Foreskin fibroblast (primary cell): ENCODE measurements at places on chromosomes 3 and 15.

GRCh38 chr3:13822042-13822441, 57.8 kb downstream of the WNT7A start:
- peak; percentile 14 for DNase-seq

DNA sequence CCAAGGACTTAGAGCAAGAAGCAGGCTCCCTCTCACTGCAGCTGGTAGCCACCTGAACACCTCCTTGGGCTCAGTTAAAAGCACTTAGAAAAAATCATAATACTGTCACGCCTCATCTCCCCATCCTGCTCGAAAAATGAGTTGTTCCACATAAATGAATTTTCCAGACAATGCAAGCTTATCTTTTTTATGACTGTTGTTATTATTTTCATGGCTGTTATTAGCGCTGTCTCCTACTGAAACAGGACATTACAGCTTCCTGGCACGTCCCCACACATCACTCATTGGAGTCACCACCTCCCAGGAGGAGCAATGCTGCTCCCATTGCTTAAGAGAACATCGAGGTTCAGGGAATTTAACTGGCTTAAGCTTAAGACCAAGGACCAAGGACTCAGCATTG, 26.5 kb downstream of the CCDC33 start:
- DNase-seq = no peak

DNA sequence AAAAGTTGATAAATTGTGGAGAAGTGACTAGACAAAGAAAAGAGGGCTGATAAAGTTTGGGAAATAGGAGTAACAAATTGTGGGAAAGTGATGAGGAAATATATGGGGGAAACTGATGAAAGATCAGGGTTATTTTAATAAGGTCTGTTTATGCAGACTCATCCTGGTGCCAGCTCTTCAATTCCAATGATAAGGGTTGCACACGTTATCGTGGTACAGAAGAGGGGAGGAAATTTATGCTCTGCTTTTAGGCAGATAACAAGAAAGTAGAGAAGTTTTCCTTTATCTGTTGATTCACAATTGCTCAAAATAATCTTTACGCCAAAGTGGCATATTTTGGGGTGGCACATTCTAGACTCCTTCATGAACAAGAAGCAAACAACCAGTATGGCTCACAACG, 32.1 kb upstream of the LIPC start:
- no peak for DNase-seq

DNA sequence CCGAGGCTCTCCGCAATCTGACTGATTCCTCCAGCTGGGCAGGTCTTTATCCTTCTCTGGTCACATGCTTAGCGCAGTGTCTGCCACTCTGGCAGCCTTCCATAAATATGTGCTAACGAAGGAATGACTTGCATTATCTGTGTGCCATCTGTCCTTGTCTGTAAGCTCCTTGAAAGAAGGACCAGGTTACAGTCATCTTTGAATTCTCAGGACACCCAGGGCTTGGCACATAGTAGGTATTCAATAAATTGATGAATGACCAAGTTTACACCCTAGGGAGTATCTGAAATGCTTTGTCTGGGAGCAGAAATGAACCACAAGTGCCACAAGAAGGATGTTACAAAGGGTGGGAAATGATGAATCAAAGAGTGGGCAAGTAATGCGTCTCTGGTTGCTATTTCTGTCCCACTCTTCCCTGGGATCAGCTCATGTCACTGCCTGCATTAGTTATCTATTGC, 16.5 kb upstream of the FAM3D start:
- DNase-seq = no peak

DNA sequence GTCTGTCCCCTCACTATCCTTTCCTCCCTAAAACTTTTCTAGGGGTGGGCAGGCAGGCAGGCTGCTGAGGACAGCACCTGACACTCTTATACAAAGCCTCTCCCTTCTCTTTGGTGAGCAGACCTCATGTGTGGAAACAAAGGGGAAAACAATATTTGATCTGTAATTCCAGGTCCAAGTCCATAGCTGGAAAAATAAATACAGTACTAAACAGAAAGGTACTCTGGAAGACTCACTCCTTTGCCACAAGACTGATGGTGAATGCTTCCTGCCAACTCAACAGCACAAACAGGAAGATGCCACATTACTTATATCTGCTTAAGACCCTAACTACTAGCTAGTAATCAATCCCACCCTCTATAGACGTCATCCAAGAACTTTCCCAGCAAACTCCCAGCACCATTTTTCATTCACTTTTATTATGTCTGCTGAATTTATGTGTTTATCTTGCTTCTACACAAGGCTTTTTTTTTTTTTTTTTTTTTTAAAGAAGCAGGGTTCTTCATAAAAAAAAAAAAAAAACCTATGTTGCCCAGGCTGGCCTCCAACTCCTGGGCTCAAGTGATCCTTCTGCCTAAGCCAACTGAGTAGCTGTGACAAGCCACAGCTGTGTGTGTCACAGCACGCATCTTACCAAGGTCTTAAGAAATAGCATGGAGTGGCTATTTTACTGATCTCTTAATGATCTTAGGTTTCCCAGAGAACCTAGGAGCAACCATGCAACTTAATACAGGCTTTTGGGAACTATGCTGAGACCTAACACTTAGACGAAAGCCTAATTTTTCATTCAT, 44.2 kb upstream of the CSPG5 start:
- no peak for DNase-seq

GRCh38 chr15:80780416-80781221, 1.4 kb downstream of the CEMIP start:
- DNase-seq = no peak

- peak; percentile 87 for DNase-seq
Measured at GRCh38 chr3:188673646-188674186, 498.1 kb upstream of the TPRG1 start.

GRCh38 chr15:68790242-68790575, 30.5 kb downstream of the ANP32A start:
- DNase-seq = no peak

- DNase-seq = no peak
Measured at GRCh38 chr3:72426618-72427397, 421.4 kb downstream of the SHQ1 start.

- no peak for DNase-seq
Measured at GRCh38 chr3:142318331-142318730, 92.9 kb upstream of the GK5 start.

DNA sequence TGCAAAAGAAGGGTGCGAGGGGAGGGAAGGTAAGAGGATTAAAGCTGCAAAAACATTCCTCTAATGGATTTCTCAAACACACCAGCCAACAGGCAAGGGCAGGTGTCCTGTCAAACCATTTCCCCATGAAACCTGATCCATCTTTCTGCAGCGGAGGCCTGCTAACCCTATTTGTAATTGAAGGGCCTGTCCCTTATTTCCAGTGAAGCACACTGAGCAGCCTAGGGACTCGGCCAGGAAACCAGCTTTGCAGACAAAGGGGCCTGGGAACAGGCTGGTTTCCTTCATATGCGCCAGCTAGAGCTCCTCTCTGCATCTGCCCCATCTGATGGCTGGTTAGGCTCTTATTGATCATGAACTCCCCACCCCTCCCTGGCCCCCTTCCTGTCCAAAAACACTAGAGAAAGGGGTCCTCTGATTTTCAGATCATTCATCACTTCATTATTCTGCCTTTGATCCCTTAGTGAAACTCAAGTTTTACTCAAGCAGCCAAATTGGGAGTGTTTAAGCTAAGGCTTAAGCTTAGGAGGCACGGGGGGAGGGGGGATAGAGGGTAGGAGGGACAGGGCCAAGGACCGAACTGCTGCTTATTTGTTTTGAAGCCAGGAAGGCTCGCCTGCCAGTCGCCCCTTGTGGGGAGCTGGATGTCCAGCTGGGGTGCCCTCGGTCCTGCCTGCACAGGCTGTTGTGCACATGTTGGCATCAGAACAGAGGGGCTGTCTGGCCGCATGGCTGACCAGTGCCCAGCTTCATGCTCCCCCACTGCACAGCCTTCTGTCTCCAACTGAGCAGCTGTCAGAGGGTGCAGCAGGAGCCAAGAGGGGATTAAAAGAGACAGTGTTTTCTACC, 53.1 kb downstream of the BOC start:
- DNase-seq = no peak
